ENCODE measurements at places on chromosomes 7 and 10.

DNA sequence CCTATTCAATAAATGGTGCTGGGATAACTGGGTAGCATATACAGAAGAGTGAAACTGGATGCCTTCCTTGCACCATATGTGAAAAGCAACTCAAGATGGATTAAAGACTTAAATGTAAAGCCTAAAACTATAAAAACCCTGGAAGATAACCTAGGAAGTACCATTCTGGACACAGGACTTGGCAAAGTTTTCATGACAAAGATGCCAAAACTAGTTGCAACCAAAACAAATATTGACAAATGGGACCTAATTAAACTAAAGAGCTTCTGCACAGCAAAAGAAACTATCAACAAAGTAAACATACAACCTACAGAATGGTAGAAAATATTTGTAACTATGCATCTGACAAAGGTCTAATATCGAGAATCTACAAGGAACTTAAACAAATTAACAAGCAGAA, 129.1 kb upstream of the CTBP2 start:
- no peak for DNase-seq

- DNase-seq, result no peak
Observed at GRCh38 chr10:13589316-13589715, 2.6 kb downstream of the PRPF18 start.

DNA sequence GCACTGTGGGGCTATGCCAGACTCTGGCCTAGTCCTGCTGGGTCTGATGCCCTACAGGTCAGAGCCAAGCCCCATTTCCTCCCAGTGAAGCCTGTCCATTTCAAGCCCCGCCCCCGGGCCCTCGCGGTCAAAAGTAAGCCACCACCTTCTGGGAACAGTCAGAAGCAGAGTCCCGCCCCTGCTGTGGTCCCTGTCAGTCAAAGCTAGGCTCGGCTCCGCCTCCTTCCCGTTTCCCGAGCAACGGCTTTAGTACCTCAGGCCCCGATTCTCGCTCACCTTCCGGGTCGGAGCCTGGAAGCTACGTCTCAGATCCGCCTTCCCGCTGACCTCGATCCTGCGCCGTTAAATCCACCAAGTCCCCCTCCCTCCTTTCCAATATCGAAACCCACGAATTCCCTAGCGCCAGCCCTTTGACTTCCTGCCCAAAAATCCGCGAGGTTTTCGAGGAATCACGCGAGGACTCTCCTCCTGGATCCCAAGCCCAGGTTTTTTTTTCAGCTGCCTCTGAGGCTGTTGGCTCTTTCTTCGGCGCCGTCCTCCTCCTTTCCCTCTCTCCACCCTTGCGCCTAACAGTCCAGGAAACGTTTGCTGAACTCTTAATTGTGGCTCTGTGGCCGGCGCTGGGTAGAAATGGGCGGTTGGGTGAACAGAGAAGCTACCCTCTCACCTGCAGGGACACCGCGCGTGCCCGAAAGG, 11.8 kb downstream of the SFXN3 start:
- peak; percentile 87 for DNase-seq

GRCh38 chr7:1321411-1322239, 89.0 kb downstream of the UNCX start:
- DNase-seq, result no peak

DNA sequence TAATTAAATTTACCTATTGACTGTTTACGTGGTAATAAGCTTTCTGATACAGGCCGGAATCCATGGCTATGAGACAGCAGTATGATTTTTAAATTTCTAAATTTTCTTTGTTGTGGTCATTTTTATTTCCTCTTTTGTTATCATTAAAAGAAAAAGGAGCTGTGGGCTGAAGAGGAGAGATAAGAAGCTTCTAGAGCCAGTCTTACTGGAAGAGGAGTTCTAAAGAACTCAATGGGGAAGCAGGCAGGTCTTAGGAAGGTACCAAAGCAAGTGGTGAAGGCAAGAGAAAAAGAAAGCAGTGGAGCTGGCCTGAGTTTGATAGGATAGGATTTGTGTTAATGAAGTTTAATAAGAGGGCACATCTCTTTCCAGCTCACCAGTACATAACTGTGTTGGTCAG, 1187.8 kb downstream of the CNTNAP2 start:
- no peak for DNase-seq

DNA sequence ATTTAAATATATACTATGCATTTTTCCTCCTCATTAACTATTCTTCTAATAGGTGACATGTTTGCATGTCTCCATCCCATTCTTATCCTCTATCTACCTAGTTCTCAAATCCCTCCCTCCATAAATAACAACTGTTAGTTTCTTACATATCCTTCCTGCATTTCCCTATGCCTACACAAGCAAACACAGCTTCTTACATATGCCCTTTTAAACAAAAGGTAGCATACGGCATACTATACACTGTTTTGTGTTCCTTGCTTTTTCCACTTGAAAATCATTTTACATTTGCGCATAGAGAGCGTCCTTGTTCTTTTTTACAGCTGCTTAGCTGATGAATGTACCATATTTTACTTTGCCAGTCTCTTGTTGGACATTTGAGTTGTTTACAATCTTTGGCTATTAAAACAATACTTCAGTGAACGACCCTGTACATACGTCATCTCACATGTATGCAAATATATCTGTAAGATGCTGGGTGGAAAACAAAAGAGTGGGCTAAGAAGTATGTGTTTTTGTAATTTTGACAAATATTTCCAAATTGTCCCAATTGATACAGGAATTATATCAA, 7.8 kb downstream of the GOT1 start:
- no peak for DNase-seq

DNA sequence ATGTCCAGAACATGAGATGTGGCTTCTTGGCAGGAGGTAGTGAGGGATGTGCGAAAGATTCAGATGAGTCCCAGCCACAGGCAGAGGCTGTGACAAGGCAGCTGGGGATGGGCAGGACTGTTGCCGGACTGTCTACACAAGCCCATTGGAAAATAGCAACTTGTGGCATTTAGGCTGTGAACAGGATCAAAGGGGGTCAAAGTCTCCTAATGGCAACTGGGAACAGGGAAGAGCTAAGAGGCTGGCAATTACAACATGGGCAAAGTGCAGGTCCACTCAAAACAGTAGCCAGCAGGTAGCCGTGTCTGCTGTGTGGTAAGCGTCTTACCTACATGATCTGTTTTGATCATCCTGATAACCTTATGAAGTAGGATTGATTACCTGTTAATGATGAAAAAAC, 254.2 kb upstream of the ZNF32 start:
- no peak for DNase-seq

- DNase-seq, result no peak
Observed at GRCh38 chr7:148478551-148478950, 112.0 kb upstream of the C7orf33 start.

DNA sequence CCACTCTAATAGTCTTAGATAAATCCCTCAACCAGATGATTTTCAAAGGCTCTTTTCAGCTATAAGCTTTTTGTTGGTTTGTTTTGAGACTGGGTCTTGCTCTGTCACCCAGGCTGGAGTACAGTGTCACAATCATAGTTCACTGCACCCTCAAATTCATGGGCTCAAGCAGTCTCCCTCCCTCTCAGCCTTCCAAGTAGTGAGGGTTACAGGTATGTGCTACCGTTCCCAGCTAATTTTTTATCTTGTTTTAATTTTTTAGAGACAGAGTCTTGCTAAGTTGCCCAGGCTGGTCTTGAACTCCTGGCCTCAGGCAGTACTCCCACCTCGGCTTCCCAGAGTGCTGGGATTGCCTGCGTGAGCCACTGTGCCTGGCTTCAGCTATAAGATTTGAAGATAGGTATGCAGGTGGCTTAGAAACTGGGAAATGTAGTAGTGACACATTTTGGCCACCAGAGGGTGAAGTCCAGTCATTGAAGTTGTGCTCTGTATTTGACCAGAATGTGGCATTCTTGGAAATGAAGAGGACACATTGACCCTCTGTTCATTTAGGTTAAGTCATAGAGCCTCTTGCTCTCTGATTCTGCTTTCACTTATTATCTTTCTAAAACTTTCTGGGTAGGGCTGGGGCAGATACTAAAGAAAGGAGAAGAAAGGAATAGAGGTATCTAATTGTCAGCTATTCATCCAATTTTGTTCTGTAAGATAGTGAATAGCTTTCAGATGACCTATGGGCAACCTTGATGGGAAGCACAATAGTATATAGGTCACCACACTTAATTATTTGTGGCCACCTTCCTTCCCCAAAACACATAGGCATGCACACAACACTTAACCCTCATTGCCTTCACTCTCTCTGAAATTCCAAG, 36.0 kb downstream of the R3HCC1L start:
- peak; percentile 71 for DNase-seq

- no peak for DNase-seq
Observed at GRCh38 chr7:55140221-55140940, 121.6 kb downstream of the EGFR start.

GRCh38 chr10:73908853-73909539, 1.9 kb upstream of the PLAU start:
- no peak for DNase-seq

GRCh38 chr10:30282221-30282620, 66.9 kb downstream of the MTPAP start:
- DNase-seq, result no peak

GRCh38 chr7:155448632-155449007, 9.3 kb upstream of the EN2 start:
- DNase-seq, result peak; percentile 61

- DNase-seq, result no peak
Observed at GRCh38 chr10:27659786-27660185, 85.8 kb downstream of the MKX start.

DNA sequence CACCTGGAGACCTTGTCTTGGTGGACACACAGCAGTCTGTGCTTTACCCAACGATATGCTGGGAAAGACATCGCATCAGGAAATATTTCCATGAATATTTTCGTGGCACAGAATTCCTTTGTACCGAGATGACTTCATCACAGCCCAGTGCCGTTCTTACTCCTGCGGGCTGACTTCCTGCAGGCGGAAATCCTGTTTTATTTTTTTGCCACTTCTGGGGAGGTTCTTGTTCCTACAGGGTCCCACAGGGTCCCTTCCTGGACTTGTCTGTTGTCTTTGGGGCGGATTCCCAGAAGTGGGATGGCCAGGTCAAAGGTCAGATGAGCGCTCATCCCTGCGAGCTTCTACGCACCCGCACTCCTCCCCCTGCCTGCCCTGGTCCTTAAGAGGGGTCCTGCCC, 86.5 kb downstream of the DNAJB6 start:
- DNase-seq, result no peak

DNA sequence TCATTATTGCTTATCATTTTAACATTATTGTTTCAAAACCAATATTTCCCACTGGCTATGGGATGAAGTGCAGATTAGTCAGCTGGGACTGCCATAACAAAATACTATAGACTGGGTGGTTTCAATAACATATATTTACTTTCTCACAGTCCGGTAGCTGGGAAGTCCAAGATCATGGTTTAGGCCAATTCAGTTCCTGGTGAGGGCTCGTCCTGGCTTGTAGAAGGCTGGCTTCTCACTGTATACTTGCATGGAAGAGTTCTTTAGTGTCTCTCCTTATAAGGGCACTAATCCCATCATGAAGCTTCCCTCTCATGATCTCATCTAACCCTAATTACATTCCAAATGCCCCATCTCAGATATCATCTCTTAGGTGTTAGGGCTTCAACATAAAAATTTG, 101.3 kb downstream of the CHRM2 start:
- DNase-seq, result no peak

GRCh38 chr10:80203835-80204676, 1.3 kb downstream of the ANXA11 start:
- no peak for DNase-seq

DNA sequence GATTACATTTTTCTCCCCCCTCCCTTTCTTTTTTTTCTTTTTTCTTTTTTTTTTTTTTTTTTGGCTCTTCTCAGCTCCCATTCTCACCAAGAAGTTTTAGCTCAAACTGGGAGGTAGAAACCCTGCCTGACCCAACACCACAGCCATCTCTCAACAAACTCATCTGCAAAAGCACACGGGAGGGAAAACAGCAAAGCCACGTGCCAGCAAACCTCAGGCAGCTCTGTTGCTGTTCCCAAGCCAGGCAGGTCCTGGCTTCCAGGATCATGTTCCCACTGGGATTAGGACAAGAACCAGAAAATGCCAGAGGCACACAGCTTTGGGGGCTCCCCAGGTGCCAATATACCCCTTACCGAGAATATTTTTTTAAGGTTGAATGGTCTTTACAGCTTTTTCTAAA, 56.7 kb downstream of the ITIH5 start:
- DNase-seq, result no peak

DNA sequence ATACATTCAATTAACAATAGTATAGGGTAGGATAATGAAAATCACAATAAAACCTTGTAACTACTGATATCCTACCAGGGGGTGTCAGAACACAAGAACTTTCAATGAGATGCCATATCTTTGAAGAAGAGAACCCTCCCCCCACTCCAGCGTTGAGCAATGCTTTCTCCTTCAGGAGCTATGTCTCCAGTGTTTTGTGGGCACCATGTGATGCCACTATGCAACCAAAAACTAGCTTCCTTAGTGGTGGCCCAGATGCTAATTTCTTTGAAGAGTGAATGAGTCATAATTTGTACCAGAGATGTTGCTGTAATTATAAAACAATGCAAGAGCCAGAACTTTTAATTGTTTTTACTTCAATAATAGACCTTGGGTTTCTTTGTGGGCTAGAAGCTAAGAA, 76.0 kb upstream of the ADO start:
- DNase-seq, result no peak

DNA sequence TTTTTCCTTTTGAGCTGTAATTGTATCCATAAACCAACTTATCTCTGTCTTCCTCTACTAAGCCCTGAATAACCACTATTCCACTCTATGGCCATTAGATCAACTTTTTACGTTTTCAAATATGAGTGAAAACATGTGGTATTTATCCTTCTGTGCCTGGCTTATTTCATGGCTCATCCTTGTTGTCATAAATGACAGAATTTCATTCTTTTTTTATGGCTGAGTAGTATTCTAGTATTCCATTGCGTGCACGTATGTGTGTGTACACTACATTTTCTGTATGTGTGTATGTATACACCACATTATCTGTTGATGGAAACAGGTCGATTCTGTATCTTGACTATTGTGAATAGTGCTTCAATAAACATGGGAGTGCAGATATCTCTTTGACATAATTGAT, 11.1 kb downstream of the CDK1 start:
- no peak for DNase-seq

DNA sequence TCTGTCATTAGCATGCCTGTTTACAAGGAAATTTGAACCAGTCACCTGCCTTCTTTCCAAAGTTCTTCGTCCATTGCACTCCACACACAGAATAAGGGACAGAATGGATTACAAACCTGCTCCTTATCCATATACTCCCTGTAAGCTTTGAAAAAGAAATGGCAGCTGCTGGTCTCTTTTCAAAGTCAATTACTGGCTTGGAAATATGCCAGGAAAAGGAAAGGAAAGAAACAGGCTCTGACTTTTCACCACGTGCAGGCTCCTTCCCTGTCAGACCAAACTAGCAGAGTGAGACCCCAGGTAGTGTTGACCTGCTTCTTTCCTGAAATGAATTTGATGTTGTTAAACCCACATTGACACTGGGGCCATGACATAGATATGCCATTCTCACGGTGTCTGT, 84.5 kb downstream of the LHFPL3 start:
- no peak for DNase-seq

GRCh38 chr10:127797339-127797738, 60.4 kb downstream of the FOXI2 start:
- DNase-seq, result no peak

- no peak for DNase-seq
Observed at GRCh38 chr10:43258211-43258561, 8.7 kb downstream of the RASGEF1A start.

- DNase-seq, result no peak
Observed at GRCh38 chr10:88256886-88257285, 326.2 kb downstream of the RNLS start.

GRCh38 chr10:31318382-31318853, 598 bp upstream of the ZEB1 start:
- DNase-seq, result no peak

All from NCI-H526 (cell line).